ENCODE measurements at places on chromosomes 4 and X. TPM values are rescaled to one million over a fixed set of nuclear protein-coding genes. Genes with fewer than 3 reads are reported as not detected.

Gene CXCL1
- total RNA-seq: 1.1 TPM

Gene NSG1
- 3.5 TPM for total RNA-seq

Gene MRPS18C
- 59.8 TPM for total RNA-seq

Gene XPNPEP2
- 0.47 TPM for total RNA-seq

Gene GDPD2
- not detected for total RNA-seq

Gene SAGE1
- not detected for total RNA-seq

Measured in heart right ventricle (tissue), 16 donors.